ENCODE measurements at places on chromosomes 3 and 15. TPM values are rescaled to one million over a fixed set of nuclear protein-coding genes. Genes with fewer than 3 reads are reported as not detected.

- no peak overlapping the region for H3K4me3 ChIP-seq
- H3K4me1 ChIP-seq = peaks cover 10% of the 10 kb centered on the region
- no peaks in the 10 kb centered on the region for H3K36me3 ChIP-seq
Observed at GRCh38 chr15:31017311-31017710, 25.9 kb upstream of the MTMR10 start.

- no peak overlapping the region for H3K4me3 ChIP-seq
- no peak for DNase-seq
- no peaks in the 10 kb centered on the region for H3K36me3 ChIP-seq
- no peaks in the 10 kb centered on the region for H3K27me3 ChIP-seq
Observed at GRCh38 chr3:79329154-79329553, 438.6 kb downstream of the ROBO1 start.

DNA sequence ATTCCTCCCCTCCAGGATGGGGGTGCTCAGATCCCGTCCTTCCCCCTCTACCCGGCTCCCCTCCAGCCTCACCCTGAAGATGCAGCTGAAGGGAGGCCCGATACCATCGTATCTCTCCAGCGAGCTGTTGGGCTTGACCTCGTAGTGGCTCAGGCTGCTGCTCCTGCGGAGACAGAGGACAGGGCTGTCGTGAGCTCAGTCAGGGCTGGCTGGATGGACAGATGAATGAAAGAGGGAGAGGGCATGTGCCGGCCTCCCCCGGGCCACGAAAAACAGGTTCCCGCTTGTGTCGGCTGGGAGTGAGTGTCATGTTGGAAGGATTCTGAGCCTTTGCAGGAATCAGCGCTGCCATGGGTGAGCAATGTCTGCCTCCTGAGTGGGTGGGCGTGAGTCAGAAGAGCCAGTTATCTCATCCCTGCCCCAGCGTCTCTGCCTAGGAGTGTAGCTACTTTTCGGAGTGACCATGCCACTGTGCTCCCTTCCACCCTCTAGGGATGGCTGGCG, 35.2 kb downstream of the FEM1B start:
- H3K36me3 ChIP-seq = peaks cover 88% of the 10 kb centered on the region
- peak; percentile 93 for DNase-seq
- H3K27me3 ChIP-seq = no peaks in the 10 kb centered on the region
- peak overlapping the region; percentile 65 for H3K27ac ChIP-seq
- H3K4me1 ChIP-seq = peaks cover 23% of the 10 kb centered on the region
- H3K4me3 ChIP-seq = no peak overlapping the region

Gene ALDH1L1
- total RNA-seq = not detected

Gene MLF1
- total RNA-seq = 14.1 TPM

Gene HES1
- total RNA-seq = 4.4 TPM

Gene GALNT15
- 7.1 TPM for total RNA-seq

Gene JMJD7
- 1.2 TPM for total RNA-seq

Gene AGTR1
- 13.3 TPM for total RNA-seq
